ENCODE measurements at places on chromosomes 1 and 21.

DNA sequence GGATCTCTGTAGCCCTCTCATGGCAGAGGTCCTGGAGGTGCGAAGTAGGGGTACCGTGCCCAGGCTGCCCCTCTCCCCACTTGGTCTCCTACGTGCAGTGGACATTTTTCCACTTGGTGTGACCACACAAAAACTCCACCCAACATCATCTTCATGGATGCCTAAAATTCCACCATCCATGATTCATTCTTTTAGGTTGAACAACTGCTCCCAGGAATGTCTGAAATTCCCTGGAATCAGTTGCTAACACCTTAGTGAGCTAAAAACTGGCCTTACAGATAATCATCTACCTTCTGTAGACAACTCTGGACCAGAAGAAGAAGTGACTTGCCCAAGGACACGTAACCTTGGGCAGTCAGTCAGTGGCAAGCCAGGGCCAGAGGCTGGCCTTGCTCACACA, 32.1 kb upstream of the CLIC4 start:
- DNase-seq = no peak

GRCh38 chr1:183956559-183957188, 80.9 kb downstream of the COLGALT2 start:
- peak; percentile 74 for DNase-seq

DNA sequence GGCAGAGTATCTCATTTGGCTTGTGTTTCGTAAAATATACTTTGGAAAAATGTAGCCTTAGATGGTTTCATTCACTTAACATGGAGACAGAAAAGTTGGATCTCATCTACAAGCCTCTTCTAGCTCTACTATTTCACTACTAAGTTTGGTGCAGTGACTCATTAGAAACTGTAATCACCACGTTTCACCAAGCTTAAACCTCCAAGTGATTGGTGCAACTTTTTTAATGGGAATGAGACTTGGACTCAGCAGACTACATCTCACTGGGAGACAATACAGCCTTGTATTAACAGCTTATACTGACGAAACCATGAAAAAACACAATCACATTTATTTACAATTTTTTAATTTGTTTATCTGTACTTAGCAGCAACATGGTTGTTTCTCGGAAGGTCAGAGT, 29.9 kb upstream of the NRIP1 start:
- DNase-seq = no peak

DNA sequence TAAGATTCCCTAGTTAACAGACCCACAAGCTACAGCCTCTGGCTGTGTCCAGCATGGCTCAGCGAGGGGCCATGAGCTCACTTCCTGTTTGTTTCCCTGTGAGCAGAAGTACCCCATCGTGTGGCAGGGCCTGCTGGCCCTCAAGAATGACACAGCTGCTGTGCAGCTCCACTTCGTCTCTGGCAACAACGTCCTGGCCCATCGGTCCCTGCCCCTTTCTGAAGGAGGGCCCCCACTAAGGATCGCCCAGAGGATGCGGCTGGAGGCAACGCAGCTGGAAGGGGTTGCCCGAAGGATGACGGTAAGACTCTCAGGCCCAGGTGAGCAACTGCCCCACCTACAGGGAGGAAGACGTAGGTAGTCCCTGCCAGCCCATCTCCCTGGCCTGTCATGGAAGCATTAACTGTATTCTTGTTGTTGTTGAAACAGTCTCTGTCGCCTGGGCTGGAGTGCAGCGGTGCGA, 38.2 kb downstream of the ZBTB17 start:
- DNase-seq = no peak

GRCh38 chr1:213083112-213083445, 32.0 kb downstream of the RPS6KC1 start:
- peak; percentile 58 for DNase-seq

- DNase-seq = no peak
Measured at GRCh38 chr1:153659656-153660055, 1.2 kb downstream of the SNAPIN start.

GRCh38 chr1:52127181-52128180, 14.4 kb upstream of the ZFYVE9 start:
- DNase-seq = no peak

- no peak for DNase-seq
Measured at GRCh38 chr1:181558416-181558815, 75.1 kb downstream of the CACNA1E start.

GRCh38 chr1:64437453-64437852, 32.5 kb upstream of the CACHD1 start:
- DNase-seq = no peak

DNA sequence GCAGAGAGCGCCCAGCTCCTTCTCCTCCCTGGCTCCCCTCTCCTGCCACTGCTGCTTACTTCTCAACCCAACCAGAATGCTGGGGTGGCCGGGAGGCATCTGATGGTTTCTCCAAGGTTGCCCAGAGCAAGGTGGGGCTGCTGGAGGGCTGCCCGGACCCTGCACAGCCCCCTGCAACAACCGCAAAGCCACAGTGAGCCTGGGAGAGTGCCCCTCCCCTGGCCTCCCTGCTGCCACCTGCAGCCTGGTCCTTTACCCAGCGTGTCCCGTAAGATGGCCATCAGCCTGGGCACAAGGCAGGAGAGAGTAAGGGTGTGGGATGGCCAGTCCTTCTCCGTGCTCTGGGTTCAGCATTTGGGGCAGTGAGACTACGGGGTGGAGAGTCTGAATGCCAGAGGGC, 17.0 kb downstream of the MX2 start:
- no peak for DNase-seq

- no peak for DNase-seq
Measured at GRCh38 chr1:71448444-71448843, 367.6 kb upstream of the ZRANB2 start.

DNA sequence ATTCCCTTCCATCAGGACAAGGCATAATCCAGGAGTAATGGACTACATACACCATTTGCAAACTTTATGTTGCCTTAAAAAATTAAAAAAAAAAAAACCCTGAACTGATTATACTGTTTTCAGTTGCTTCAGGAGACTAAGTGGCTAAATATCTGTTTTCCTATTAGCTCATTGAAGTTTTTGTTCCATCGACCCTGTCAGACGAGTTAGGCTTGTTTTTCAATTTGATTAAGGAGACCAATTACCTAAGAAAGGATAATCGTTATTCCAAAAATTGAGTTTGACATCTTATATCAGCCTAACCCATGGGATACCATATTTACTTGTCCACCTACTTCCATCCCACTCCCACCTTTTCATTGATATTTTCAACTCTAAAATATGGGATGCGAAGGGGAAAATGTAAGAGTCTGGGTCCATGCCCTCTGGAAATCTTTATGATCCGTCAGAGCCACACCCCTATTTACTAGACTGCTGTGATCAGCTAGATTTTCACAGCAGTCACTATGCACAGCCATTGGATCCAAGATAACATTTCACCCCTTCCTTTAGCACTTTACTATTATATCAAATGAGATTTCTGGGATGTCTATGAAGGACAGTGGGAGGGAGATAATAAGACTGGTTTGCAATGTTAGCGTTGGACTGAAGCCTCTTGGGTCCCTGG, 41.0 kb downstream of the IL12RB2 start:
- DNase-seq = no peak

DNA sequence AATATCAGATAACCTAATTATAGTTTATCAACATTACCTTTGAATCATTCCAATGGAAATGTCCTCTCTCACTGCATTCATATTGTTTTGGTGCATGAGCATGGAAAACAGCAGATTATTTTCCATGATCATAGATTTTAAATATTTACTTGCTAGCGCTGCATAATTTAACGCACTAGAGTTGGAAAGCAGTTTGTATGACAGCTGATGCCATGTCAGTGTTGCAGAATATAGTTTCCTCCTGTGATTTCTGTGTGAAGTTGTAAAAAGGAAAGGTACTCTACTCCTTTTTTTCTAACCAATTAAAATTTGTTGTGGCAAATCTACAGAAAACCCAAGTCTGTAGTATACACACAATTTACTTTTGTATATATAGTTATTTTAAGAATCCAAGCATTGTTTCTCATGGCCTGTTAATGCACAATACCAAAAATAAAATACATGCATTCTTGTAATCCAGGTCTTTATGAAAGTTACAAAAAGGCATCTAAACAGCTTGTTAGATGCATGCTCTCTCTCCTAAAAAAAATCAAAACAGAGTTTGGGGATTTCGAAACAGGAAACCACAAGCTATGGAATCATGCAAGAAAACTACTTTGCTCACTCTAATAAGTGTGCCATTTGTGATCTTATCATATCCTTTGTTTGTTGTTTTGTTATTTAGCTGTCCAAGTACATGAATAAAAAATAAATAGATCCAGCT, 1.9 kb upstream of the ATG4C start:
- DNase-seq = no peak

- no peak for DNase-seq
Measured at GRCh38 chr1:246146804-246147523, 360.1 kb downstream of the SMYD3 start.

DNA sequence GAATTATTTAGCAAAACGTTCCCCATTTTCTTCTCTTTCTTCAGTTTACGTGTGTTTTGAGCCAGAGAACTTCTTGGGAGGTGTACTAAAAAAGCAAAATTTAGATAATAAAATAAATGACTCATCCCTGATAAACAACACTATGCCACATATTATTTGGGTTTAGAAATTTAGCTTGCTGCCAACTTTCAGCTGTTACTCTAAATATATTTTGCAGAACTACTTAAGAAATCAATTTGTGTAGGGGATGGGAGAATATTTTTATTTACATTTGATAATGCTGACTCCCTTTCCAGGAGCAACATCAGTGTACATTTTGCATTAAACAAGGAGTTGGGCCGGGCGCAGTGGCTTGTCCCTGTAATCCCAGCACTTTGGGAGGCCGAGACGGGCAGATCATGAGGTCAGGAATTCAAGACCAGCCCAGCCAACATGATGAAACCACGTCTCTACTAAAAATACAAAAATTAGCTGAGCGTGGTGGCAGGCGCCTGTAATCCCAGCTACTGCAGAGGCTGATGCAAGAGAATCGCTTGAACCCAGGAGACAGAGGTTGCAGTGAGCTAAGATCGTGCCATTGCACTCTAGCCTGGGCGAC, 151.4 kb upstream of the ZRANB2 start:
- DNase-seq = no peak

DNA sequence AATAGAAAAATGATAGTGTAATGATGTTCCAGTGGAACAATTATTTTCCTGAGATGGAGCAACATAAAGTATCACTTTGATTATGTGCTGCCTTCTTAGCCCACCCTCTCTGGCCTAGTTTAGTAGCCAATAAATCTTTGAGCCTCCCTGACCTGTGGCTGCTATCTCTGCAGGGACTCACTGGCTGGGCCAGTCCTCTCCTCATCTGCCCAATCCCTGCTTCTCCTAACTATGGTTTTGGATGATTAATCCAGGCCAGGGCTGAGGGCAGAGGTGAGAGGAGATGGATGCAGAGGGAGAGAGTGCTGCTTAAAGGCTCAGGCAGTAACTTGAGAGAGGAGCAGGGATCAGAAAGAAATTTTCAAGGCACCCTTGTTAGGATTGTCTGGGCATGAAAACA, 89.0 kb upstream of the CD34 start:
- no peak for DNase-seq
